ENCODE measurements at places on chromosomes 5 and 9.

DNA sequence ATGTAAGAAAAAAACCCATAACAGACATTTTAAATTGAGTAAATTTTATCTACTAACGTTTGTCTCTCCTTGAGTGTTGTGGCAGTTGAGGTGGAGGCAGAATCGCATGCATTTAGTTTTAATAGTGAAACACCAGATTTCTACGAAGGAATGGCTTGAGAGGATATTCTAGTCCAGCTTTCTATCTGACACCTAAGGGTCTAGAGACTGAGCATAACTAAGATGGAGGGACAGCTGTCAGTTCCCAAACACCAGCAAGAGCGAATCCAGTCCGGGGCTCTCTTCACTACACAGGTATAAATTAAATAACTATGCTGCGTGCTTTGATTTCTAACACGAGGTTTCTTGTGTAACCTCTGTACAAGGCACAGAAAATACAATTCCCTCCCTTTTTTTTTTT is 1.4 kb downstream of the NCBP1 start:
- DNase-seq: no peak

DNA sequence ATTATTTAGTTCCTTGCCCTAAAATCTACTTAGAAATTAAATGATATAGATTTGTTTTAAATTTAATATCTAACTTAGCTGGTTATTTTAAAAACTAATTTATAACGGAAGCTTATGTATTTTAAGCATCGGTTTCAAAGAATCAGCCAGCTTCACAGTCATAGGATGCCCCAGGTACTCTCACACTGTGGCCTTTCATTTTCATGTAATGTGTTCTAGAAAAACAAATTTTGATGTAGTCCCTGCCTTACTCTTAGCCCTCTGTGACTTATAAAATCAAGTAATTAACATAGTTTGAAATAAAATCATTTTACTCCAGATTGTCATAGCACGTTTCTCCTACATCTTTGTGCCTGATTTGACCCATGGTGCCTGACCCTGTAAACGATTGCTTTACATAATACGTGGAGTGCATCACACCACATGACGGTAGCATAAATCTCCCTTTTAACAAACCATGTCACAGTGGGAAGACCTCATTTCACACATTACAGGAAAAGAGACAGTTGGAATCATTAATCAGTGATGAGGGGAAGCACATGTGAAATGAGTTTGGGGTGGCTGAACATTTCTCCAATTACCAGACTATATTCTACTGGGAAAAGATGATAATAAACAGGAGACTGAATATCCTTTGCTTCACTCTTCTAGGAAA is 731.5 kb upstream of the CDH9 start:
- DNase-seq: no peak

GRCh38 chr5:134590992-134591659 is 41.5 kb downstream of the SAR1B start:
- DNase-seq: no peak

- DNase-seq: no peak
Observed at GRCh38 chr5:72645064-72645846, 138.0 kb upstream of the ZNF366 start.

- DNase-seq: no peak
Observed at GRCh38 chr5:61245486-61245885, 83.2 kb upstream of the SMIM15 start.

DNA sequence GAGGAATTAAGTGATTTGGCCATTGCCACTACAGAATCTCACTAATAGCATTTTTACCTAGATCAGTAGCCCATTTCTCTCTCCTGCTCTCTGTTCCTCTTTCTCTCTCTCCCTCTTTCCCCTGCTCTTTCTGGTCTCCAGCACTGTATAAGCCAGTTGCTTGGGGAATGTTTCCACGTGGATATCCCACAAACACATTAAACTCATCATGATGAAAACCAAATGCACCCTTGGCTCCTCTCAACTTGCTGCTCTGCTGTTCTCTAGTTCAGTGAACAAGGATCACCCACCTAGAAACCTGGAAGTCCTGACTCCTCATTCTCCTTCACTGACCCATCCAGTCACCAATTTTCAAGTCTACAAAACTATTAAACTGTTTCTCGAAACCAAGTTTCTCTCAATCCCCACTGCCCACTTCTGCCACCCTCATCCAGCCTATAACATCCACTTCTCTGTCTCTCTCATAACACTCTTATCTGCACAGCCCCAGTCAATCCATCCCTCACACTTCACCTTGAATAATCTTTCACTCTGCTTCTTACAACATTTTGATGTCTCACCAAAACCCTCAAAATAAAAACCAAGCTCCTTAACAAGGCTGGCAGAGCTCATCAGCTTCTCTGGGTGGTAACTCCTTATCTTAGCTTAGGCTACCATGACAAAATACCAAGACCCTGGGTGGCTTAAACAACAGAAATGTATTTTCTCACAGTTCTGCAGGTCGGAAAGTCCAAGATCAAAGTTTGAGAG is 79.3 kb downstream of the ARL15 start:
- no peak for DNase-seq

DNA sequence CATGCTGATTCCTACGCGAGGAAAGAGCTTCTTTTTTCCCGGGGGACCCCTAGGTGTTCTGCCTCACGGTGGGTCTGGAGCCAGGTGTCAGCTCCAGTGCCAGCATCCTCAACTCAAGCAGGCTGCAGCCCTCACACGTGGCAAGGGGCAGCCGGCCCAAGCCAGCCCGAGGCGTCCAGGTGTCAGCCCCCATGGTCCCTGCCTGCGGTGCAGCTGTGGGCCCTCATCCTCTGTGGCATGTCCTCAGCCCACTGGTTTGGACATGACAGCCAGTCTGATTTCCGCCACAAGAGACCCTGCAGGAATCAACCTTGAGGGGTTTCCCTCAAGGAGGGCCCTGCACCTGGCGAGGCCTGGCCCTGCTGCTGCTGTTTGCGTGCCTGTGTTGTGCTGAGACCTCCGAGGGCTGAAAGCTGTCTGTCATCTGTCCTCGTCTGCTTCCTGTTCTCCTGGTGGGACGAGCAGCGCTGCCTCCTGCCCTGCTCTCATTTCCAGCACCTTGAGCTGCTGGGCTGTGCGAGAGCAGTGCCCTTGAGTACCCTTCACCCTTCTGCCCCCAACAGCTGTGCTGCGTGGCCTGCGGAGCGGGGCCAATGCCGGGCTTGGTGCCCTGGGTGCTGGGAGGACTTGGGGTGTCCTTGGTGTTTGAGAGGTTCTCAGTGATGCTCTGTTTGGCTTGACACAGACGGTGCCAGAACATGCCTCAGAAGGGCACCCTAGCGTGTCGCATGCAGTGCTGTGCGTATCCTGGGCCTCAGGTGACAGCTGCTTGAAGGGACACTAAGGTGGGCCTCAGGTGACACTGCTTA is 137.6 kb downstream of the CACNA1B start:
- DNase-seq: no peak

DNA sequence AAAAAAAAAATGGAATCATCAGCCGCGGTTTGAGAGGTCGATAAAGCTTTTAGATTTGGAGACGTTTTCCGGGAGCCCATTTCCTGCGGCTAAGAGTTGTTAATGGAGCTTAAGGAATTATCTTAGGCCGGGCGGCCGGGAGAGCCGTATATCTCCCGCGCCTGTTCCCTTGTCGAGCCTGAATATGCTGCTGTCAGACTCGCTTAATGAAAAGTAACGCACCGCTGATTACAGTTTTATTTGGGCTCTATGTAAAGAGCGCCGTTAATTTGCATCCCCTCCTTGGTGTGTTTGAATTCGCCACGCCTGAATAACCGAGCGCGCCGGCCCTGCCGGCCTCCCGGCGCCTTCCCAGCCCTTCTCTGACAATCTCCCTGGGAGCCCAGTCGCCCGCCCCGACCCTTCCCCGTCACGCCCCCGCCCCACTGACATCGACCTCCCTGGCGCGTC is 7.9 kb downstream of the IRX4 start:
- no peak for DNase-seq
